Effector memory CD4-positive, alpha-beta T cell (primary cell): ENCODE measurements at places on chromosomes 5 and 9.

DNA sequence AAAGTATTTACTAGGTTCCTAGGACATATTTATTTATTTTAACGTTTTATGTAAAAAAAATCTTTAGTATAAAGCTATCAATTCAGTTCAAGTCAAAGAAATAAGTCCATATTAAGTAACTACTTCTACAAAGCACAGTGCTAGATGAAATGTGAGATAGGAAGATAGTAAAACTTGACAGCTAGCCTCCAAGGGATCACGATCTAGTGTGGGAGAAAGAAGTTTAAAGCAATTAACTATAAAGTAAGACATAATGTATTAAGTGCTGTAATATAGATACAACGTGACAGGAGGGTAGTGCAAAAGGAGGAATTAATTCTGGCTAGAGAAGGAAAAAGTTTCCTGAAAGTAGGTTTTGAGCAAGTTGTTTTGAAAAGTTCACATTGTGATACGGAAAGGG is 134.9 kb downstream of the ST8SIA4 start:
- no peak for DNase-seq
- no peaks in the 10 kb centered on the region for H3K36me3 ChIP-seq
- H3K4me3 ChIP-seq = no peak overlapping the region
- H3K4me1 ChIP-seq = no peaks in the 10 kb centered on the region

GRCh38 chr5:74259572-74259971 is 381.0 kb downstream of the ENC1 start:
- no peak overlapping the region for H3K27ac ChIP-seq
- H3K27me3 ChIP-seq = no peaks in the 10 kb centered on the region
- H3K4me1 ChIP-seq = no peaks in the 10 kb centered on the region
- no peak for DNase-seq
- no peak overlapping the region for H3K4me3 ChIP-seq

DNA sequence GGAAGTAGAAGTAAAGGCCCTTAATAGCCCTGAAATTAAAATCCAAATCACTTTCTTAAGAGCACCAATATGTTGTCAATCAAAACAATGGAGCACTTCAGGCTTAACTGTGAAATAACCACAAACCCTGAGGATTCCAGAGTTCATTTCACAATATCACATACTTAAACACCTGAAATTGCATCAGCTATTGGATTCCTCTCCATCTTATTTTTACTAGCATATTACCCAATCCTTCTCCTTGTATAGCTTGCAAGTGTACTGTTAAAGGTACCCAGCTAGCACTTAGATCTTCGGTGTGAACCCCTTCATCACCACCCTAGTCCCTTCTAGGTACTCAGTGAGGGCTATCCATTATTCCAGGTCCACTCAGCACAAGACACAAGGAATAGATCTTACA is 287.3 kb downstream of the EFNA5 start:
- H3K27me3 ChIP-seq = no peaks in the 10 kb centered on the region
- H3K4me1 ChIP-seq = no peaks in the 10 kb centered on the region
- no peak for DNase-seq
- no peak overlapping the region for H3K27ac ChIP-seq

DNA sequence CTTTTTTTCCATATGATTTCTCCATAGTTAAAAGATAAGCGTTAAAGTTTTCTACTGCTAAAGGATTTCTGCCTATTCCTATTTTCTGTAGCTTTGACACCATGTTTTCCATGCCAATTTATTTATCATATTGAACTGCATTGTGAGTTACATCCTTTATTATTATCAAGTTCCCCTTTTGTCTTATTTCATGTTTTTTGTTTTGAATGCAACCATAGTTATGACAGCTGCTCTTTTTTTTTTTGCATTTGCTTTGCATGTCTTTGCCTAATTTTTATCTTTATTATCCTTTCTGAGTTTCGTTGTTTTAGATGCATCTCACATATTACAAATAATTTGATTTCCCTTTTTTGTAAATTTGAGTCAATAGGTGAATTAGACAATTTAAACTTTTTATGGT is 161.5 kb downstream of the DEPDC1B start:
- no peaks in the 10 kb centered on the region for H3K36me3 ChIP-seq
- no peaks in the 10 kb centered on the region for H3K27me3 ChIP-seq
- no peak for DNase-seq
- H3K4me1 ChIP-seq = no peaks in the 10 kb centered on the region

DNA sequence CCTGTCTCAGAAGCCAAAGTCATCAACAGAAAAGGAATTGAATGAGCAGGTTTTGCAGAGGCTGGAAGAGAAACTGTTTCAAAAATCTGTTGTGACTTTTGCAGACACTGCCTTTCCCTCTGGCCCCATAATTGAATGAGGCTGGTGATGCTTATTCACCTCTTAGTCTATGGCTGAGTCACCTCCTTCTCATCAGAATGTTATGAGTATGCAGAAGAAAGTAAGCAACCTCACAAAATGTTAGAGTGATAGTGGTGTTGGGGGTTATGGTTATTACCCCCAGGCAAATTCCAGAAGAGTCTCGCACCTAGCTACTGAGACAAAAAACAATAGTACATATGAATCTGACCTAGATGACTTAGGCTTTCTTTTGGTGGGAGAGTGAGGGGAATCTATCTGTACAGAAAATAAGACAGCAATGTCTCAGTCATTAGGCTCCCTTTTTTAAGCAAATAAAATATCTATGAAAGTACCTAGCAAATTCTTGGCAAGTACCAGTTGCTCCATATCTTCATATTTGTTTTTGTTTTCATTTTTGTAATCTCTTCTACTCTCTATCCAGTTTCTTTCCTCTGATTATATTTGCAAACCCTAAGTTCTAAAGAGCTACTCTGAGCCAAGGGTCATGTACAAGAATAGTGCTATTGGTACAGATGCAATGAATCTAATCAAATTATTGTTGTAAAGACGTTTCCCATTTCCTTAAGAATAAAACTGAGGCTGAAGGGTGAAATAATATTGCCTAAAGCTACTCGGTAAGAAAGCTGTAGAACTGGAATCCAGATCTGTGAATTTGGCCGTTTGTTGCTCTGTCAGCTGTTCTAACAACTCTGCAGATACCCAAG is 498.1 kb upstream of the TNC start:
- no peak overlapping the region for H3K27ac ChIP-seq
- H3K4me1 ChIP-seq = no peaks in the 10 kb centered on the region
- no peak for DNase-seq
- no peaks in the 10 kb centered on the region for H3K36me3 ChIP-seq

DNA sequence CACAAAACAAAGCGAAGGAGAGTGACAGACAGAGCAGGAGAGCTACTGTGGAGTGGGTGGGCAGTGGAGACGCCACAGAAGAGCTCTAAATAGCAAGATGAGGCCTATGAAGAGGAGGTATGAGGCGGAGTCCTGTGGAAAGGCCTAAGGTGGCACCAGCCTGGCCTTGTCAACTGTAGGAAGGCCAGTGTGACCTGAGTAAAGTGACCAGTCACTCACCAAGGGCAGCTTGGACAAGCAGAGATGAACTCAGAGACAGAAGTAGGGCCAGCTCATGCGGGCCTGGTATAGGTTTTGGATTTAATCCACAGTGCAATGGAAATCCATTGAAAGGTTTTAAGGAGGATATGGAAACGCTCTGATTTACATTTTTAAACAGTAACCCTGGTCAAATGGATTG is 23.8 kb upstream of the SH3RF2 start:
- no peaks in the 10 kb centered on the region for H3K4me1 ChIP-seq
- no peaks in the 10 kb centered on the region for H3K36me3 ChIP-seq
- H3K4me3 ChIP-seq = no peak overlapping the region
- H3K27me3 ChIP-seq = no peaks in the 10 kb centered on the region
- H3K27ac ChIP-seq = no peak overlapping the region

- H3K4me3 ChIP-seq = no peak overlapping the region
- H3K27ac ChIP-seq = no peak overlapping the region
- H3K4me1 ChIP-seq = no peaks in the 10 kb centered on the region
- DNase-seq = no peak
- H3K27me3 ChIP-seq = no peaks in the 10 kb centered on the region
Measured at GRCh38 chr9:112761912-112762655, 11.5 kb downstream of the SNX30 start.

DNA sequence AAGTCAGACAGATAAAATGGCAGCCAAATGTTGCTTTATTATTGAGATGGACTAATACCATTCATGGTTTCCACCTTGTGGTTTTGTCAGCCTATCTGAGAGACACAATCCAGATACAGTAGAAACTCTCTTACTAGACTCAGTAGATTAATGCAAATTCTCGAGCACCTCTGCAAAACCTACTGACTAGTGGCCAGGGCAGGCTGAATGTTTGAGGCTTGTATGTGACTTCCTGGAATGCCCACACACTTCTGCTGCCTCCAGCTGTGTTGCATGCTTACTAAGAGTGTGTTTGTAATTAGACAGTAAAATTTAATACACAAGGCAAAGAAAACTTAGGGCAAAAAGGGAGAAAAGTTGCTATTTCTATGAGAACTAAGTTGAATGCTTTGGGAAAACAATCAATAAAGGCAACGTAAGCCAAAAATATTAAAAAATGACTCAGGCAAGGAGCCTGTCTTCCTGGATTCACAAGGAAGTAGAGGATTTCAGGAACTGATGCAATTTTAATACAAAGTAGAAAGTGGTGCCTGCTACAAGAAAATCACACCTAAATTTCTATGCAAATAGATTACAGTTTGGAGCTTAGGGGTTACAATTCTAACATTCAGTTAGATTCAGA is 30.2 kb upstream of the CCNG1 start:
- no peak for DNase-seq
- no peak overlapping the region for H3K27ac ChIP-seq
- H3K4me3 ChIP-seq = no peak overlapping the region
- H3K4me1 ChIP-seq = no peaks in the 10 kb centered on the region
- H3K36me3 ChIP-seq = no peaks in the 10 kb centered on the region

GRCh38 chr9:14926941-14927624 is 16.9 kb upstream of the FREM1 start:
- no peaks in the 10 kb centered on the region for H3K4me1 ChIP-seq
- no peak overlapping the region for H3K27ac ChIP-seq

- H3K4me3 ChIP-seq = no peak overlapping the region
- no peaks in the 10 kb centered on the region for H3K4me1 ChIP-seq
- DNase-seq = no peak
- H3K27ac ChIP-seq = no peak overlapping the region
Measured at GRCh38 chr5:1461396-1461795, 16.2 kb upstream of the SLC6A3 start.

GRCh38 chr9:76373784-76374474 is 20.3 kb downstream of the RFK start:
- no peak overlapping the region for H3K4me3 ChIP-seq
- no peaks in the 10 kb centered on the region for H3K36me3 ChIP-seq
- DNase-seq = no peak

DNA sequence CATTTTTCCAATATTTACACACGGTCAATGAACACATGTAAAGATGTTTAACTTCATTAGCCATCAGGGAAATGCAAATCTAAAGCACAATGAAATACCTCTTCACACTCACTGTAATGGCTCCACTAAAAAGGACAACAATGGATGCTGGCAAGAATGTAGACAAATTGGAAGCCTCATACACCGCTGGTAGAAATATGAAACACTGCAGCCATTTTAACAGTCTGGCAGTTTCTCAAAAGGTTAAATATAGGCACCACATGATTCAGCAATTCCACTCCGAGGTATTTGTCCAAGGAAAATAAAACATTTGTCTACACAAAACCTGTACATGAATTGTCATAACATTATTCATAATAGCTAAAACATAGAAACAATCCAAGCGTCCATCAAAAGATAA is 20.0 kb downstream of the RNF145 start:
- DNase-seq = no peak
- no peak overlapping the region for H3K27ac ChIP-seq
- H3K36me3 ChIP-seq = peaks cover 17% of the 10 kb centered on the region
- no peaks in the 10 kb centered on the region for H3K4me1 ChIP-seq

GRCh38 chr9:21399956-21400355 is 9.0 kb upstream of the IFNA8 start:
- peaks cover 26% of the 10 kb centered on the region for H3K27me3 ChIP-seq
- H3K27ac ChIP-seq = no peak overlapping the region
- no peak overlapping the region for H3K4me3 ChIP-seq
- peaks cover 10% of the 10 kb centered on the region for H3K4me1 ChIP-seq
- H3K36me3 ChIP-seq = no peaks in the 10 kb centered on the region

GRCh38 chr5:145362266-145362665 is 472.9 kb downstream of the PRELID2 start:
- H3K36me3 ChIP-seq = no peaks in the 10 kb centered on the region
- no peak overlapping the region for H3K4me3 ChIP-seq
- no peaks in the 10 kb centered on the region for H3K27me3 ChIP-seq
- no peak for DNase-seq
- H3K4me1 ChIP-seq = no peaks in the 10 kb centered on the region

GRCh38 chr9:27653957-27654356 is 80.7 kb upstream of the C9orf72 start:
- H3K4me3 ChIP-seq = no peak overlapping the region
- H3K27ac ChIP-seq = no peak overlapping the region
- no peaks in the 10 kb centered on the region for H3K36me3 ChIP-seq

DNA sequence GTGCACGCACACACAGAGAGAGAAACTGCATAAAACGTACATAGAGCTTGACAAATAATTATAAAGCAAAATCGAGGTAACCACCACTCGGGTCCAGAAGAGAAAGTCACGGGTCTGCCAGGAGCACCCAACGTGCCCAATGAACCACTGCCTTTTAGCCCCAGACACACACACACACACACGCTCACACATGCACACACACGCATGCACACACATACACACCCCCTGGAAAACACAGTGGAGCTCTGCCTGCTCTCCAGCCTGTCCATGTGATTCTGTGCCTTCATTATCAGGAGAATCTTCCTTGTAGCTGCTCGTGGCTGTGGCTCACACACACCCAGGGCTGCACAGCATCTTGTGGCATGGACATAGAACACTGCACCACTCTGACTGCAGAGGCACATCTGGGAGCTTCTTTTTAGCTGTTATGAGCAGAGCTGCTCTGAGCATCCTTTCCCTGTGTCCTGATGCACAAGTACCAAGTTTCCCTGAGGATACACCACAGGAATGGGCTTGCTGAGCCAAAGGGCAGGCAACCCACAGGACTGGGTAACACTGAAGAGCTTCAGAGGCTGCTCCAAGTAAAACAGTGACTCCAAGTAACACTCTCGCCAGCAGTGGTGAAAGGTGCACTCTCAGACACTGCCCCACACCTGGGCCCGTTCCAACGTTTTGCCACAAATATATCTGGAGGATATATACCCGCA is 58.9 kb downstream of the CAMSAP1 start:
- H3K4me1 ChIP-seq = no peaks in the 10 kb centered on the region
- no peak for DNase-seq
- H3K27me3 ChIP-seq = no peaks in the 10 kb centered on the region
- no peak overlapping the region for H3K4me3 ChIP-seq

DNA sequence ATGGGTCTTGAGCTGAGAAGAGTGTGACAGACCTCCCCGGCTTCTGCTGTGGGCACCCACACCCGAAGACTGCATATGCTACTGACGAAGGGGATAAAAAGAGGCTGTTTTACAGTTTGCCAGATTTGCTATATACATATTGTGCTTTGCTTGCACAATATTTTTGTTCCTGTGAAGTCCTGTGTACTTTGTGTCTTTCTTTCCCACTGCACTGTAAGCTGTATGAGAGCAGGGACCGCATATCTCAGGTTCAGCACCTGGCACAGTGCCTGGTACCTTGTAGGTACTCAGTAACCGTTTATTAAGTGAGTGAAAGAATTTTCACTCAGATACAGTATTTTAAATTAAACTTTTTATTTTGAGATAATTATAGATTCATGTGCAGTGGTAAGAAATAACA is 8.2 kb upstream of the GARNL3 start:
- DNase-seq = no peak
- no peaks in the 10 kb centered on the region for H3K27me3 ChIP-seq
- no peaks in the 10 kb centered on the region for H3K4me1 ChIP-seq
- H3K36me3 ChIP-seq = no peaks in the 10 kb centered on the region
- no peak overlapping the region for H3K4me3 ChIP-seq

- H3K4me3 ChIP-seq = peak overlapping the region; percentile 97
- H3K4me1 ChIP-seq = peaks cover 4% of the 10 kb centered on the region
- H3K27me3 ChIP-seq = no peaks in the 10 kb centered on the region
- H3K27ac ChIP-seq = peak overlapping the region; percentile 22
- no peak for DNase-seq
Measured at GRCh38 chr9:125748446-125749099, 1.4 kb downstream of the PBX3 start.
